ENCODE measurements at places on chromosomes 16 and 17. TPM values are rescaled to one million over a fixed set of nuclear protein-coding genes. Genes with fewer than 3 reads are reported as not detected.

DNA sequence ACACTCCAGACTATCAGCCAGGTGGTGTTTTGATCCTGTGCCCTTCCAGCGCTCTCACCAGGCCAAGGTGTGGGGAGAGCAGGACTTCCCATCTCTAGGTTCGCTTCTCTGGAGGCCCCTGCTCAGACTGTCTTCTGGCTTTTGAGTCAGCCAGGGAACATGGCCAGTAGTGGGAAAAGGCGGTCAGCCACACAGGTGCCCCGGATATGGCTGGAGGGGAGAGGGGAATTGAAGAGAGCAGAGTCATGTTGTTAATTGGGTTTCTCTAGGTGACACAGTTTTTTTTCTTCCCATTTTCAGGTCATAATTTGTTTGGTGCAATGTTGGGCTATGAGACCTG lies 1.5 kb downstream of the MINK1 start:
- H3K4me1 ChIP-seq = peaks cover 60% of the 10 kb centered on the region
- no peak for DNase-seq
- no peaks in the 10 kb centered on the region for H3K27me3 ChIP-seq
- H3K36me3 ChIP-seq = no peaks in the 10 kb centered on the region
- H3K4me3 ChIP-seq = peak overlapping the region; percentile 89

Gene ABCA6
- total RNA-seq = 15.4 TPM

- no peaks in the 10 kb centered on the region for H3K36me3 ChIP-seq
- H3K27ac ChIP-seq = no peak overlapping the region
- no peaks in the 10 kb centered on the region for H3K27me3 ChIP-seq
- no peaks in the 10 kb centered on the region for H3K4me1 ChIP-seq
- H3K4me3 ChIP-seq = no peak overlapping the region
Observed at GRCh38 chr16:79564671-79565107, 35.8 kb downstream of the MAF start.

Gene ANKRD40CL
- not detected for total RNA-seq

Gene CD300E
- total RNA-seq = 0.64 TPM
